Spinal cord (tissue), 10 donors: ENCODE measurements at places on chromosomes 3 and 15.

DNA sequence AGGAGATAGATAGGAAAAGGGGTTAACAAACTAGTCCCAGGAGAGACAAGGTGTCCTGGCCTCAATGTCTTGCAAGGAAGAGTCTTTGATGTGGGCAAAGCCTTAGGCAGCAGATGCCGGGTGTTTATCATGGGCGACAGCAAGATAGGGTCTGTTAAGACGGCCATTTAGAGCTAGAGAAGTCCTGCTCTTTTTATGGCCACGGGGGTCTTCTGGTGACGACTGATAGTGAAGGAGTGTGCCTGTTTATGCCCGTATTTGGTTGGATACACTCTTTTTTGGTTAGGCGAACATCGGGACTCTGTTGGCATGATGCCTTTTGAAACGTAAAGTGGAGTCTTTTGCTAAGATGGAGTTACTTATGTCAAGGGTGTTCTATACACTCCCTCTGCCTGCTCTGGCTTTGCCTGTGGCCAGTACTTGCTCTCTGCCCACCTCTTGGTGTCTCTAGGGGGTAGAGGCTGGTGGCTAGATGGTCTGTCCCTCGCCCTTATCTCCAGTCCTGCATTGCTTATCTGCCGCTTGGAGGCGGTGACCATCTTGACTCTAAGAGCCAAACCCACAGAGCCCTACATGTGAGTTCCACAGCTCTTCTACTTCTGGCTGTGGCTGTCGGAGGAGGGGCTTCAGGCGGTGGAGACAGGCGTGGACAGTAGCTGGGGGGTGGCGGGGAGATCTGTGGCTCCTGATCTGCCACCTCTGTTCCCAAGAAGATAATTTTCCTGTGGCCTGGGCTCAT, 55.8 kb upstream of the ZBTB38 start:
- no peak for DNase-seq

- DNase-seq = no peak
Measured at GRCh38 chr3:169701457-169701856, 37.9 kb upstream of the MECOM start.

DNA sequence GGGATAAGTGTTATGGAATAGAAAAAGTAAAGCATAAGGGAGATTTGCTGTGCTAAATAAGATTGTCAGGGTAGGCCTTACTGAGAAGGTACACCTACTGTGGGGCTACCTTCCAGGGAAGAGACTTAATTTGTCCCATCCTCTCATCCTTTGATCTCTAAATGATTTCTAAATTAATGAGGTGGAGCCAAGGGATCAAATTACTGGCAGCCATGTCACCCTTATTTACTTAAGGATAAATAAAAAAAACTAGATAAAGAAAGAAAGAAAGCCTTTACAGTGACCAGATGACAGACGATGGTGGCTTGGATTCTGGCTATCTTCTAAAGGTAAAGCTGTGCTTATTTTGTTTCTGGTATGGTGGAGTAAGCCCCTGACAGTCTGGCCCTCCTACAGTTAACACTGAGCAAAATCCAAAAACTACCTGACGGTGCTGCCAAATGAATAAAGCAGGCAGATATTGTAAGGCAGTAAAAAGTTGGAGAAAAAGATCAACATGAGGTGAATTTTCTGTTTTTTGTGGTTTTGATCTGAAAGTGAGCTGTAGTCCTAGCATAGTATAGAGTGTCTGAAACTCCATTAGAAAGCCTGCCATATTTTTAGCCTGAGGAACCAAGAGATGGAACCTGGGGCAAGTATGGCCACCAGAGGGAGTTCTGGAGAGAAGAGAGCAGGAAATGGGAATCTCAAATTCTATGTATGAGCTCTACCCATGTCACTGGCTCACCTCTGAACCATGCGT, 285.1 kb upstream of the MANF start:
- no peak for DNase-seq

- no peak for DNase-seq
Measured at GRCh38 chr3:159829056-159829455, 159.6 kb upstream of the IL12A start.

DNA sequence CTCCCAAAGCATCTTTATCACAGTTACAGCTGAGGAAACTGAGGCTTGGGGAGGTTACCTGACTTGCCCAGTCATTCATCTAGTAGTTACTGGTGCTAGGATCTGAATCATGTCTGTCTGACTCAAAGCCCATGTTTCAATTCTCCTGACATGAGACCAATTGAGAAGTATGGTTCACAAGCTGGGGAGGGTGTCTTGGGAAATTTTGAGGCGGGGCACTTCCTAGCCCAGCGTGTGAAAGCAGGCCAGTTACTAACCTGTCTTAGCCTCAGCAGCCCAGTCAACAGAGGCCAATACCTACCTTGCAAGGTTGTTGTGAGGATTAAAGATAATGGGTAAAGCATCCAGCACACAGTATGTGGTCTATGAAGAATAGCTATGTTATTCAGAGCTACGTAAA, 37.0 kb downstream of the CLDN18 start:
- no peak for DNase-seq

DNA sequence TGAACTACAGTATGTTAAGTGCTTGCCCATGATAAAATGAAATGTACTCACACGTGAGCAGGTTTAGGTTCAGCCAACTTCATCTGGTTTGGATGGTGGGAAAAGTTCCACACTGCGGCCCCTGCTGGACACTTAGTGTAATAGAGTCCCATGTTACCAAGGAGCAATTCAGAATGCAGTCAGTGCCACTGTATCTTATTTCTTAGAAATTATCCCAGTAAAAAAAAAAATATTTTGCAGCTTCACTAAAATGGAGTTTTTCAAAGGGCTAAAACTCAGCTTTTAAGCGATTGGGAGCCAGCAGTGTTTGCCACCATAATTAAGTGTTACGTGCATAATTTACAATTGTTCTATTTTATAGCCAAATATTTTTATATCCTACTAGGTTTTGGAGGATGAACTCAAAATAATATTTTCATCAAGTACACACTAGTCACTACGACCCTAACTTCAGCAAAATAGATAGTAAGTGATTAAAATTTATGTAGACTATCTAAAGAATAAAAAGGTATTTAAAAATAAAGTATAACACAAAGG, 371.7 kb upstream of the GBE1 start:
- no peak for DNase-seq

DNA sequence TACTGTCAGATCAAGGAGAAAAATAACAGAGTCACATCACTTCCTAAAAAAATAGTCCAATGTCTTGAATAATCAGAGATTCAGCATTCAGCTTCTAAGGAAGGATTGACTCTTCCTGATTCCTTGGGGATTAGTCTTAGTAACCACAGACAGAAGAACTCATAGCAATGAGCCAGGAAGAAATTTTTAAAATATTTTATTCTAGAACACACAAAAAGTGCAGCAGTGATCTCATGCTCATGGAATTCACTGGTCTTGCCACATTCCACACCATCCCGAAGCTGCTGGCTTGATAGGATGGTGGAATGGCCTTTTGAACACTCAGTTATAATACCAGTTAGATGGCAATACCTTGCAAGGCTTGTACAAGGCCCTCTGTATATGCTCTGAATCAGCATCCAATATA, 43.0 kb upstream of the ABI3BP start:
- no peak for DNase-seq

GRCh38 chr3:187996609-187997008, 157.3 kb upstream of the LPP start:
- no peak for DNase-seq

DNA sequence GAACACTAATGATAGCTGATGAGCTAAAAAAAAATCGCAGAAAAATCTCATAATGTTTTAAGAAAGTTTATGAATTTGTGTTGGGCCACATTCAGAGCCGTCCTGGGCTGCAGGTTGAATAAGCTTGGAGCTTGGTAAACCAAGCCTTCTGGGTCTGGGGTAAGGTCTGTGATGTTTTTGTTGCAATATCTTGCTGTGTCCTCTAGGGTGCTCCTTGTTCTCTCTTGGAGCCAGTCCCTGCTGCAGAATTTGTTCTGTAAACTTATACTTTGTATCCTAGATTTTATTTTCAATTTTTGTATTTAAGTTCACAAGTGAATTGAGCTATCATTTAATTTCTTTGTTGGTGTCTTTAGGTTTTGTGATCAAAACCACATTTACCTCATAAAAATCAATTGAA, 143.7 kb downstream of the NR1D2 start:
- DNase-seq = no peak

DNA sequence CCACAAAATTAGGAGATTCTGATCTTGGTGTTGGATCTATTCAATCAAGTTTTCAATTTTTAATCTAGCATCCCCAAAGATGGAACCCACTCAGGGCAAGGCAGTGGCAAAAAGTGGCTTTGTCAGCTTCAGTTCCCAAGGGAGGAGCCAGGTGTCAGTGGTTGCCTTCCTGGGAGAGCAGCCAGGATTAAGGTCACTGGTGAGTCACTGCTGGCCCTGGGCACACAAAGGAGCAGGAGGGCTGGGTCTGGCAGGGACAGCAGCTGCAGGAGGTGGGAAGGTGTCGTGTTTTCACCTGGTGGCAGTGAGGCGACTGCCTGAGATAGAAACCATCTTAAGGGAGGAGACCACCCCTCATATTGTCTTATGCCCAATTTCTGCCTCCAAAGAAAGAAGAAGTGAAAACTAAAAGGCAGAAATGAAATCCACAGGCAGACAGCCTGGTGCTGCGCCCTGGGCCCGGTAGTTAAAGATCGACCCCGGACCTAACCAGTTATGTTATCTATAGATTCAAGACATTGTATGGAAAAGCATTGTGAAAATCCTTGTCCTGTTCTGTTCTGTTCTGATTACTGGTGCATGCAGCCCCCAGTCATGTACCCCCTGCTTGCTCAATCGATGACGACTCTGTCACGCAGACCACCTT, 5.9 kb upstream of the KLHL25 start:
- no peak for DNase-seq

DNA sequence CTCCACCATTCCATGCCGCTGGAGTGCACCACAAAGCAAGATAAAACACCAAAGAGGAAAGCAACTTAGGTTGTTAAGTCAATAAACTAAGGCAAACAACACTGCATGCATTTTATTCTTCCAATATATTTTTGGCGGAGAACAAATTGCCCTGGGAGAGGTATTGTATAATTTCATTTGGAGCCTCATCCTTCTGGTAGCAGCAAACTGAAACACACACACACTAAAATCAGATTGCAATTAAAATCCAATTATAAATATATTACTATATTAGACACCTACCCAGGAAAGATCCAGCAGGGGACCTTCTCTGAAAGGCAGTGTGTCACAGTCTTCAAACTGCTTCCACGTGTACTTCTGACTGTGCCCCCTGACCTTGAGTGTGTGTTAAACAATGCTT, 102.3 kb downstream of the RORA start:
- DNase-seq = no peak

DNA sequence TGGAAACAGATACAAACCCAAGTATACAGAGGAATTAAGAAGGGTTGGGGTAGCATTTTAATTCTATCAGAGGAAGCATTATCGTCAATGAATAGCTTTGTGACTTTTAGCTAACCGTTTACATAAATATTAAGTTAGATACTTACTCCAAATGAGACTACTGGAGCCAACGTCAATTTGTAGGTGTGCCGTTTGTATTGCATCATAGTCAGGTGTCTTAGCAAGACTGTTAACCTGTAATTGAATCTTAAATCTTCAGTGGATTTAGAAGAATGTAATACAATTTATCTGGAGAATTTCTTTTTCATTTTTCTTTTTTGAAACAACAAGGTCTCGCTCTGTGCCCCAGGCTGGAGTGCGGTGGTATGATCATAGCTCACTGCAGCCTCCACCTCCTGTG, 55.1 kb downstream of the CRTC3 start:
- no peak for DNase-seq

GRCh38 chr15:101054116-101054515, 135.0 kb downstream of the LRRK1 start:
- no peak for DNase-seq

- DNase-seq = no peak
Measured at GRCh38 chr3:15327941-15328340, 4.4 kb downstream of the SH3BP5 start.

DNA sequence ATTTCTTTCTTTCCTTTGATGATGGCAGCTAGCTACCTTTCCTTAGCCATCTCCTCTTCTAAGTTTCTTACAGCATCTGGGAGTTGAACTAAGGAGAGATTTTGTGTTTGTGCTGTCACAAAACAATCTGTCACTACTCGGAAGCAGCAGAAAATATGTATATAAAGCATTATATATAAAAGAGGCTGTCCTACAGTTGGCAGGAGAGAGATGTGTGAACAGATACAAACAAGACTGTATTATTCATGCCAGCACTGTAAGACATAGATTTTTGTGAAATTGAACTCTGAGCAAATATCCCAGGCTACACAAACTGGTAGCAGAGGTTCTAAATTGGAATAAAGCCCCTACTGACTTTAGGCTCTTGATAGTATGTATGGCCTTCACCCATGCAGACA, 577.5 kb upstream of the NECTIN3 start:
- DNase-seq = no peak

DNA sequence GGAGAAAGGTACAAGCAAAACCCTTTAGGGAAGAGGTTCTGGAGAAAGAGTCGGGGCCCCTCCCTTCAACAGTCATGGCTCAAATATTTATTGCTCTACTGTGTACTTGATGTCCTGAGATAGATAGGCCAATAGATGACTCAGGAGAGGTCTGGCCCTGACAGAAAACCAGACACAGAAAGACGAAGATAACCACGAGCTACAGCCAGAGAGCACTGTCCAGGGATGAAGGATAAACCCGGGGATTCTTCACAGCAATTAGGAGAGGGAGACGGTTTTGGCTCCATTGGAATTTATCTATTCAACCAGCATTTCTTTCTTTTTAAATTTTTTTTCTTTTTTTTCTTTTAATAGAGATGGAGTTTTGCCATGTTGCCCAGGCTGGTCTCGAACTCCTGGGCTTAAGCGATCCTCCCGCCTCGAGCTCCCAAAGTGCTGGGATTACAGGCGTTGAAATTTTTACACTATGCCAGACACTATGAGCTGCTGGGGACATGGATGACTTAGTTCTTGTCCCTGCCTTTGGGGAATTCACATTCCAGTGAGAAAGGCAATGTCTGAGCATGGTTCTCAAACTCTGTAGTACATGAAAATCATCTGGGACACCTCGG, 4.6 kb upstream of the CIDEC start:
- DNase-seq = no peak

- no peak for DNase-seq
Measured at GRCh38 chr3:98529856-98530459, 1.8 kb upstream of the GPR15 start.
